ENCODE measurements at places on chromosomes 7 and 10.

DNA sequence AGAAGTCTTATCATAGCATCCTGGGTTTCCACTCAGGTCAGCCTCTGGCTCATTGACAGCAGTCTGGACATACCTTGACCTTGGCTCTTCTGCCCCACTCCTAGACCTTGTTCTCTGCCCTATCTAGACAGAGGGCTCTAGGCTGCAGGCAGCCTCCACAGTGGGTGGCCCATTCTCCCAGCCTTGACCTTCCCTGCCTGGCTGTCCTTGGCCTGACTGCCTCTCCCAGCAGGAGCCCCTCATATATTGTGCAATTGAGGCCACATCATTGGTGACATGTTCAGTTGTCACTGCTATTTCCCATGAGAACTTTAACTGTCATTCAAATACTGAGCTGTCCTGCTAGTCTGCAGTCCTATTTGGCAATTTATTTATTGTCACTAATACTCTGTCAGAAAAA lies 503.4 kb downstream of the PLXNA4 start:
- DNase-seq: no peak

- peak; percentile 7 for DNase-seq
These were observed 10.1 kb upstream of the GATA3 start for GRCh38 chr10:8044331-8044907.

DNA sequence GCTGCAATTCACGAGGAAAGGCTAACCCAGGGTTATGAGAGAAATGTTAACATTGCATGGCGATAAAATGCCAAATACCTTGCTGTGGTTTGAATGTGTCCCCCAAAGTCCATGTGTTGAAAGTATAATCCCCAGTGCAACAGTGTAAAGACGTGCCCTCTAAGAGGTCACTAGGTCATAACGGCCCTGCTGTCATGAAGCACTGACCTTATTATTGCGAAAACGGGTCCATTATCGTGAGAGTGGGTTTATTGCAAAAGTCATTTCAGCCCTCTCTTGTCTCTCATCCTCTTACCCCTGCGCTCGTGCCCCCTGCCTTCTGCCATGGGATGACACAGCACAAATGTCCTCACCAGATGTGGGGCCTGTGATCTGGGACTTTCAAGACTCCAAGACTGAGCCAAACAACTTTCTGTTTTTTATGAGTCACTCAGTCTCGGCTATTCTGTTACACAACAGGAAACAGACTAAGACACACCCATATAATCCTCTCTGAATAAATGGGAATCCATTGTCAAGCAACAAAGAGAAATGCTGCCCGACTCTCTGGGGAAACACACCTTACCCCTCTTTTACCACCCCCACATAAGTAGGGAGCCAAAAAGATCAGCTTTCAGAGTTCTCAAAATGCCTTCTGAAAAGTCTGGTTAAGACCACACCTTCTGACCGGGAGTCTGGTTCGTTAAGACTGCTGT lies 73.1 kb upstream of the UCN3 start:
- no peak for DNase-seq

DNA sequence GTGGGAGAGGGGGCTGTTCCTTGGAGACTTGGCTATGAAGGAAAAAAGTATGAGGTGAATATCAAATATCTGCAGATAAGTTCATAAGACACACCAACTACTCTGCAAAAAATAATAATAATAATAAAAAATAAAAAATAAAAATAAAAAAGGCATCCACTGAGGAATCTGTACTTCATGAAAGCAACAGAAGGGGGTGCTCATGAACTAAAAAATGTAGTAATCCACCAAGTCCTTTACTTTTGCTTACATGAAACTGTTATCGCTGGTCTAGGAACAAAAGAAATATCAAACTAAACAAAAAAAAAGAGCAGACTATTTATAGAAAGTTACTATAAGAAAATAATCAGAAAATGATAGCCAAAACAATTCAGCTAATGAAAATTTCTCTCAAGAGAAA lies 579.0 kb downstream of the PHTF2 start:
- no peak for DNase-seq

DNA sequence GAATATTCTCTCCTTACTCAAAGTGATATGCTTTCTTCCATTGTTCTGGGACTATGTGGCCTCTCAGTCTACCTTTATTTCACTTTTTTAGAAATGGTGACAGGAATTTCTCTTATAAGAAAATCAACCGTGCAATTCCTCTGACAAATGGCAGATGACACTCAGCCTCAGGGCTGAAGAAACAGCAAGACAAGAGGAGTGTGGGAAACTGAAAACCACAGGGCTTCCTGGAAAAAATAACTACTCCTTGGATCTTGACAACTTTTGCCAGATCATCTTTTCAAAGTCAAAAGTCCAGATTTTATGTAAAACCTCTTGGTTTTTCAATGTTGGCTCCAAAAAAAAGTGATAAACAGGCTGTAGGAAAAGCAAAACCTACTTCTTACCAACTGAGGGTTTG lies 121.5 kb downstream of the TYW1B start:
- no peak for DNase-seq

DNA sequence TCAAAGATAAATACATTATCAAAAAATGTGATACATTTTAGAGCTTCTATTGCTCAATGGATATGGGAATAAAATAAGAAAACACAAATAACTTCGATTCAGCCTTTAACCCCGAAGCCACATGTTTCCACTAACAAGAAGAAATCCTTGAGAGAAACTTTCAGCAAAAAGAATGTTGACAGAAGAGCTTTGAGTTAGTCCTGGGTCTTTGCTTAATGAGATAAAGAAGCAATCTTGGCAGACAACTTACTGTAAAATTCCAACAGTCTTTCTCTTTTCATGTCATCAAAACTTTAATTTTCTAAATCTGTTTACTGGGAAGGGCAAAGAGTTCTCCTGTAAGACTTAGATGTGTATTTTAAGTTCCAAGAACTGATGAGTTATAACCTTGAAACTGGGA lies 810.2 kb downstream of the CNTNAP2 start:
- no peak for DNase-seq

DNA sequence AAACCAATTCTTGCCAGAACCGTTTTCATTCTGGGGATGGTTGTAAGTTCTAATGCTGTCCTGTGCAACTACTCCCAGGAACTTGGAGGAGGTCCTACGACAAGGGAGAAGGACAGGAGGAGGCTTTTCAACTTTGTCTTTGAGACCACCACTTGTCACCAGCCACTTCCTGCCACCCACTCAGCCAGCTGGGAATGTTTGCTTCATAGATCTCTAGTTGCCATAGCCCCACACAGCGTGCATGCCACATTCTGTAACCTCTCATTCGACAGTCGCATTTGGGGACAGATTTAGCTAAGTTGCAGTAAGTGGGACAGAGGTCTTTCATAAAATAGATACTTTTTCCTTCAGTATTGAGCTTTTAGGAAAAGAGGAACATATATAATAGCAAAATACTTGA lies 78.0 kb downstream of the TAF3 start:
- no peak for DNase-seq

DNA sequence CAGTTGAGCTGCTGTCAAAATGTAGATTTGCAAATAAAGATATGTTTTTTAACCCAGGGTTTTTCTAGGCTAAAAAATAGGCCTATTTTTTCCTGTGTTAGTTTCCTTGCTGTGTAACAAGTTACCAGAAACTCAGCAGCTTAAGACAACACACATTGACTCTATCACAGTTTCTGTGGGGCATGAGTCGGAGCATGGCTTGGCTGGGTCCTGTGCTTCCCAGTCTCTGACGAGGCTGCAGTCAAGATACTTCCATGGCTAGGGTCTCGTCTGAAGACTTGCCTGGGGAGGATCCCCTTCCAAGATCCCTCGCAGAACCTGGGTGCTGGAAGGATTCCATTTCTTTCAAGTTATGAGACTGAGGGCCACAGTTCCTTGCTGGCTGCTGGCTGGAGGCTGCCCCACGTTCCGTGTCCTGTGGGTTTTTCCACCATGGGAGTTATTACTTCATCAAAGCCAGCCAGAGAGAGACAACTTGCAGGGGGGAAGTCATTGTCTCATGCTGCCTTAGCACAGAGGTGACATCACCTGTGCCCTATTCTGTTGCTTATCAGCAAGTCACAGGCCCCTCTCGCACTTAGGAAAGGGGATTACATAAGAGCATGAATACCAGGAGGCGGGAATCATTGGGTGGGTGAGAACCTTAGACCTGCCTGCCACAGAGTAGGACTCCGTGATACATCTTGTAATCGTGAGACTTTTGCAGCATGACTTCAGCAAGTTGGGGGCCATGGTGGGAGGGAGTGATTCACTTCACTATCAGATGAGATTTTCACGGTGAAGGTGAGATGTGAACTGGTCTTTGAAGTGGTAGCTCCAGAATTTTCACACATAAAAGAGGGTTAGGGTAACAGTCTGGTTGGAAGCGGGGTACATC lies 77.9 kb downstream of the CCNY start:
- DNase-seq: peak; percentile 31

DNA sequence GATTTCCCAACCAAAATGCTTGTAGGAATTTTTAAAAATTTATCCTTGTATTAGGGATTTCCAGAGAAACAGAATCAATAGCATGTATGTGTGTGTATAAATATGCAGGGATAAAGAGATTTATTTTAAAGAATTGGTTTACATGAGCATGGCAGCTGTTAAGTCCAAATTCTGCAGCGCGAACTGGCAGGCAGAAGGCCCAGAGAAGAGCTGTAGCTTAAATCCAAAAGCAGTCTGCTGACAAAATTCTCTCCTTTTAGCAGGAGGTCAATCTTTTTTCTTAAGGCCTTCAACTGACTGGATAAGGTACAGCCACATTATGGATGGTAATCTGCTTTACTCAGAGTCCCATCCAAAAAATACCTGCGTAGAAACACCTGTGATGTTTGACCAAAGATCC lies 42.0 kb downstream of the PRR15 start:
- no peak for DNase-seq

DNA sequence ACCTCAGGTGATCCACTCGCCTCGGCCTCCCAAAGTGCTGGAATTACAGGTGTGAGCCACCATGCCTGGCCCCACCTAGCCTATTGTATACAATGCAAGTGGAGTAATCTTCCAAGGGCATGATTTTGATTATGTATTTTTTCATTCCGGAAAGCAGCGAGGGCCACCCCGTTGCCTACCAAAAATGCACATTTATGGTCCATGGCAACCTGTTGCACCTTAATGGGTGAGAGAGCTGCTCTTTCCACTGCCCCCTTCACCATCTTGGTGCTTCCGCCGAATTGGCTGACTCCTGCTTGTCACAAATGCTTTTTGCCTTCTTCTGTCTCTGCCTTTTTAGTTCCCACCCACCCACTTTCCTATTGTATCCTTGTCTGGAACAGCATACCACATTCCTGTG lies 699.5 kb downstream of the LRMDA start:
- no peak for DNase-seq

GRCh38 chr7:92699560-92699959 lies 109.4 kb upstream of the FAM133B start:
- DNase-seq: no peak

GRCh38 chr10:24542314-24543270 lies 181.1 kb downstream of the ARHGAP21 start:
- no peak for DNase-seq

- DNase-seq: peak; percentile 63
These were observed 99.0 kb downstream of the PLPP4 start for GRCh38 chr10:120555842-120556532.

GRCh38 chr7:17421941-17422340 lies 123.5 kb downstream of the AHR start:
- DNase-seq: no peak

DNA sequence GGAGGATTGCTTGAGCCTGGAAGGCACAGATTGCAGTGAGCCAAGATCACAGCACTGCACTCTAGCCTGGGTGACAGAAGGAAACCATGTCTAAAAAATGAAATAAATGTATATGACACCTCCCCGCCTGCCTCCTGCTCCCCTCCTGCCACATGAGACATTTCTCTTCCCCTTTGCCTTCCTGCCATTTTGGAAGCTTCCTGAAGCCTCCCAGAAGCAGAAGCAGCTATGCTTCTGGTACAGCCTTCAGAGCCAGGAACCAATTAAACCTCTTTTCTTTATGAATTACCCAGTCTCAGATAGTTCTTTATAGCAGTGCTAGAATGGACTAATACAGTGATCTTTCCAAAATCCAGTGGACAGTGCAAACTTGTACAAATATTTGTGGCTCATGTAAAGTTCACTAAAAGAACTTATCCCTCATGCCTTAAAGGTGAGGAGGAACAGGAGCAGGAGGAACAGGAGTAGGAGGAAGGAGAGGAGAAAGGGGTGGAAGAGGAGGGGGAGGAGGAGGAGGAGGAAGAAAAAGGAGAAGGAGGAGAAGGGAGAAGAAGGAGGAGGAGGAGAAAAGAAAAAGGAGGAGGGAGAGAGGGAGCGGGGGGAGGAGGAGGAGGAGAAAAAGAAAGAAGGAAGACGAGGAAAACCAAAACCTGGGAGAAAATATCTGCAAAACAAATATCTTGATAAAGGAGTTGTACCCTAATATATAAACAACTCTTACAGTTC lies 2.8 kb upstream of the ABI1 start:
- DNase-seq: no peak

- DNase-seq: no peak
These were observed 182.6 kb upstream of the CXCL12 start for GRCh38 chr10:44567471-44567870.

GRCh38 chr7:157000741-157001653 lies 9.5 kb downstream of the MNX1 start:
- no peak for DNase-seq

GRCh38 chr10:118626953-118627352 lies 31.5 kb upstream of the PRLHR start:
- DNase-seq: peak; percentile 26

GRCh38 chr7:129908181-129908580 lies 44.6 kb downstream of the UBE2H start:
- DNase-seq: no peak

DNA sequence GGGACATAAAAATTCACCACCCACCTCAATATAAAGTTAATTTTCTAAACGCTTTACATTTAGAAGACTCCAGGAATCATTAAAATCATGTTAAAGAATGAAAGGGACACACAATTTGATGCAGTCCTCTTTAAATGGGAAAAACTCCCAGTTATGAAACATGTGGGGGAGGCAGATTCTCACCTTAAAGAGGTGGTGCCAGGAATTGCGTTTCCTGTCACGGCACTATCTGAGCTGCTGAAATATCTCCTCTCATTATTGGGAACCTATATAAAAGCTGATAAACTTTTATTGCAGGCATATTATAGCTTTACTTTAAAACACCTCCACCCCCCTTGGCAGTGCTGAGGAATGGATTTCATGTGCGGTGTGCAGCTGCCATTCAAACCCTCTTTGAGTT lies 94.8 kb upstream of the SORCS3 start:
- no peak for DNase-seq

DNA sequence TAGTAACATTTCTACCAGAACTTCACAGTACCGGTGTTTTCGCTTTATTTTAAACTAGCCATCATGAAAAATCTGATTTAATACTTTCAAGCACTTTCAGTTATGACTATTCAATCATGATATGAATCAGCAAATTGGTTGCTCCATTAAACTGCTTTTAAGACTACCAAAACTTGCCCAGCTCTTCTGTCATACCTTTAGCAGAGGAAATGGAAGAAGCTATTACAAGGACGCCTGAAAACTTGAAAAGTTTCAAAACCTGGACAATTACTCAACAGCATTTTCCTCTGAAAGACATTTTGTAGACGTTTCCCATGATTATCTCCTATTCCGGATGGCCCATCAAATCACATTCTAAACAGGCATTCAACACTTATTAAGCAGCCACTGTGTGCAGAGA lies 2.0 kb downstream of the JAZF1 start:
- DNase-seq: no peak

Measured in ELF-1 (cell line).